ENCODE measurements at places on chromosomes 3 and 15.

GRCh38 chr3:172836390-172836997 is 86.0 kb downstream of the ECT2 start:
- peak; percentile 14 for DNase-seq

DNA sequence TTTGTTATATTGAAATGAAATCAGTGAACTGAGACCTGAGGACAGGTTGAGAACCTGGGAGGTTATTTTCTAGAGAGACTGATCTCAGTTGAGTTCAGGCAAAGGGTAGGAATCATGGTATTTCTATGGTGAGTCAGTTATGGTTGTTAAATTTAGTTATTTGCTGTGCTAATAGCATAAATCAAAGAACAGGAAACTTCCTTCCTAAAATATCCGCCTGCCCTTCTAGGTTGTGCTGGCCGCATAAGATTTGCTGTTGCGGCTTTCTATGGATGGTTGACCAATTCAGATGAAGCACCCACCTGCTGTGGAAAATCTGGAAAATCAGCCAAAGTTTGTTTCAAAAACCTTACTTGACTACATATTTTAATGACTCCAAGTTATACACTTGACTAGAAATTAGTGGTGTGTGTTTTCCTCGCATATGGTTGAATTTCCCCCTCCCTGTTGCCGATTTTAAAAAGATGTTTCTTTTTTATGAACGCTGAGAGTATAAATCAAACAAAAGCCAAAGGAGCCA is 52.6 kb downstream of the PLCL2 start:
- no peak for DNase-seq

DNA sequence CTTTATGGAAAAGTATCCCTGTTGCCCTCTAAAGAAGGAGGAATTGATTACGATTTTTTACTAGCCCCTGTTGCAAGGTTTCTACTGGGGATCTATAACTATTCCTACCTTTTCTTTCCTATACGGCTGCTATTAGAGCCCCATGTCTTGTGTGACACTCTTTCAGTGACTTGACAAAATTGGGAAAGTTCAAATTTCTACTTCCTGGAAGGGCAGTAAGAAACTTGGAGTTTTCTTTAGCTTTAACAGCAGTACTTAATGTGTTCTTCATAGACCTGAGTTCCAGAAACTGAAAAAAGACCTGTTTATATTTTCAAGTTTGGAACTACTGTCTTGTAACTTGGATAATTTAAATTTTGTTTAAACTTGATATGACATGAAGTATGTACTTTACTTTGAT is 54.7 kb downstream of the TRPC1 start:
- DNase-seq = no peak

GRCh38 chr3:27708250-27708649 is 13.9 kb downstream of the EOMES start:
- DNase-seq = no peak

DNA sequence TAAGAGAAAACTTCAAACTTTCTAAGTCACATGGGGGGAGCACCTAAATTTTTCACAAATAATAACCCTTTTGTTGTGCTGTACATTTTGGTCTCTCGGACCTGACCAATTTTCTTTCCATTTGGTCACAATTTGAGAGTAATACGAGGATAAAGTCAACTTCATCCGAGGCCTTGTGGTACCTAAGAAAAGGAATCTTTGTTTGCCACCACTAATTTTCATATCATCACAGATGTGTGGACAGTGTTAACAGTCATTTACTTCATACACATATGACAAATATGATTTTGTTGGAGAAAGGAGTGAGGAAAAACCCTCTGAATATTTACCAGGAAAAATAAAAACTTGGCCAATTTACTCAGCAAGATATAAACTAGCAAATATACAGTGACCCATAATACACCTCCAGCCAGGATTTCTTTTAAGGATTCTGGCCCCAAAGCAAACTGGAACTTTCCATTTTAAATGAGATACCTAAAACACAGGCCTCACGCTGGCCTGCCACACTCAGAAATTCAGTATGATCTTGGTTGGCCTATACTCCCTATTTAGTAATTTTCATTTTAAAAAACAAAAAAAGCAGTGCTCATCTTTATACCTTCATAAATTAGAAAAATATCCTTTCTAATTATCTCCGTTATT is 40.7 kb downstream of the VGLL4 start:
- peak; percentile 25 for DNase-seq

Measured in germinal center (tissue), 1 donor.